Activated CD8-positive, alpha-beta memory T cell treated with anti-CD3 and anti-CD28 coated beads, Interleukin-2, amount 50 U/mL, for 4 hours (primary cell): ENCODE measurements at places on chromosomes 4 and X.

DNA sequence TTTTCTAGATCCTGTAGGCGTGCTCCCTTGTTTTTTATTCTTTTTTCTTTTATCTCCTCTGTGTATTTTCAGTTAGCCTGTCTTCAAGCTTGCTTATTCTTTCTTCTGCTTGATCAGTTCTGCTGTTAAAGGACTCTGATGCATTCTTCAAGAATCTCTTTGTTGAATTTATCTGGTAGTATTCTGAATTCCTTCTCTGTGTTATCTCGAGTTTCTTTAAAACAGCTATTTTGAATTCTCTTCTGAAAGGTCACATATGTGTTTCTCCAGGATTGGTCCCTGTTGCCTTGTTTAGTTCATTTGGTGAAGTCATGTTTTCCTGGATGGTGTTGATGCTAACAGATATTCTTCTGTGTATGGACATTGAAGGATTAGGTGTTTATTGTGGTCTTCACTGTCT lies 15.3 kb downstream of the RAB33B start:
- no peak for DNase-seq

- DNase-seq: no peak
These were observed 330.3 kb downstream of the PPP4R3C start for GRCh38 chrX:27132862-27133261.

DNA sequence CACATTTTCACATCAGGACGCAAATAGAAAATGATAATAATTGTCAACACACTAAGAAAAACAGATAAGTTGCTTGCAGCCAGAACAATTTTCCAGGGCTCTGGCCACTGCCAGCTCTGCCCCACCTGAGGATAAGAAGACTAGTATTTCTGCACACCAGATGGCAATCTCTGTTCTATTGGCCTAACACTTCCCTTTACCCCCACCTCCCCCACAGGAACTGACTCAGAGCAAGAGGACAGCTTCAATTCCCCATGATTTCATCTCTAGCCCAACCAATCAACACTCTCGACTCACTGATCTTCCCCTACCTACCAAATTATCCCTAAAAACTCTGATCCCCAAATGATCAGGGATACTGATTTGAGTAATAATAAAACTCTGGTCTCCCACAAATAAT lies 164.0 kb downstream of the SMARCA1 start:
- DNase-seq: no peak

DNA sequence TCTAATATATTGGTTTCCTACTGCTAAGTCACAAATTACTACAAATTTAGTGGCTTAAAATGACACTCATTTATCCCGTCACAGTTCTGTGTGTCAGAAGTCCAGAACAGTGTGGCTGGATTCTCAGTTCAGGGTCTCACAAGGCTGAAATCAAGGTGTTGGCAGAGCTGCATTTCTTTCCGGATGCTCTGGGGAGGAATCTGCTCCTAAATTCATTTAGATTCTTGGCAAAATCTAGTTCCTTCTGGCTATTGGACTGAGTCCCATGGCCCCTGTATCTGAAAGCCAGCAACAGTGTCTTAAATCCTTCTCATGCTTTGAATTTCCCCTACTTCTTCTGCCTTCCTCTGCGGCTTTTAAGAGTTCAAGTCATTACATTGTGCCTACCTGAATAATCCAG lies 103.1 kb upstream of the BMP3 start:
- DNase-seq: no peak

DNA sequence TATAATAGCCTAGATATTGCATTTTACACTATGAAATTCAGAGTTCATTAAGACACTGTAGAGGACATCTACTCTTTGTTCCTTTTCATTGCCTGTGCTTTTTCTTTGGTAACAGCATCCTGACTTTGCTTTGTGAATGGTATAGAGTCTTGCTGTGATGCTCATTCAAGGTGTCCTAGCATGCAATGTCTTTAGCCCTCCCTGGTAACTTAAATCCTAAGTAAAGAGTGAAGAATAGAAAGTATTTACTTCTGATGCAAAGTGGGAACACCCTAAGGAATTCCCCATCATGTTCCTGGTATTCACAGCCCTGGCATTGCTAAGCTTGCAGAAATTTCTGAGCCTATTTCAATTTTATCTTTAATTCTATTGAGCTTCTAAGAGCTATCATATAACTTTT lies 400.1 kb downstream of the FAT4 start:
- no peak for DNase-seq

DNA sequence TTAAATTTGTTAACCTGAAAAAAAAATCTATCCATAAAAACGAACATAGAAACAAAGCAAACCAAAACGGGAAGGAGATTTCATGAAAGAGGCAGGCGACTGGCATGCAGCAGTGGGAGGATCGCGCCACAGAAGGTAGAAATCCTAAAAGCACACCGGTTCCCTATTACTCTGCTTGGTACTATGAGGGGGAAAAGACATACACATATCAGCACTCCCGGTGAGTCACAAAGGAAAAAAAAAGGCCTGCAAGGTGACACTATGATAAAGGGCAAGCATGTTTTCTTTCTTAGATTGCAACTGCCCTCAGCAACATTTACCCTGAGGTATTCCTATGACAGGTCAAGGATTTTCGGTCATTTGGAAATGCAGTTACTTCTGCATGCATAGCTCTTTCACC lies 60.6 kb upstream of the NAP1L5 start:
- DNase-seq: no peak

DNA sequence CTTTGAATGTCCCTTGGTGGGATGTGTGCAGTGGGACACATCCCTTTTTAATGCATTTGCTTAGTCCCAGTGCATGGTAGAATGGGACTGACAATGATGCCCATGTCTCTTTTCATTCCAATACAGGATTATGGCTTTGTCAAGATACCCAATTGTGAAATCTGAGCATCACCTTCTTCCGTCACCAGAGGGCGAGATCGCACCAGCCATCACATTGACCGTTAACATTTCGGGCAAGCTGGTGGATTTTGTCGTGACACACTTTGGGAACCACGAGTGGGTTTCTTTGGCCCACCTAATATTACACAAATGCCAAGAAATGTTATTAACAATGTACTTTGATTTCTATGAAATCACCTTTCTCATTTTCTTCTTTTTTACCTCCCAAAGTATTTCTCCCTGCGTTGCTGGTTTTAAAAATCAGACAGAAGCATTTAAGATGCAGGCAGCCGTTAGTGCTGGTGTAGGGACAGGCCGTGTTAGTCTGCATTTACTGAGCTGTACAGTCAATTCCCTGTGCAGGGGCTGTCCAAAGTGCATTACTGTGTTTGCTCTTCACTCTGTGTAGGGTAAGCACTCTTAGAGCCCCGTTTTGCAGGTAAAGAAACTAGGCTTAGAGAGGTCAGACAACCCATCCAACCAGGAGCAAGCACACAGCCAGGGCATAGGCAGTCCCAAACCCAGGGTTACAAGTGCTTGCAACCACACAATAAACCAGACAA lies 46.5 kb downstream of the CWH43 start:
- no peak for DNase-seq

GRCh38 chr4:99878604-99879003 lies 15.6 kb downstream of the LAMTOR3 start:
- no peak for DNase-seq

- DNase-seq: no peak
These were observed 10.2 kb upstream of the N4BP2 start for GRCh38 chr4:40046311-40046980.

DNA sequence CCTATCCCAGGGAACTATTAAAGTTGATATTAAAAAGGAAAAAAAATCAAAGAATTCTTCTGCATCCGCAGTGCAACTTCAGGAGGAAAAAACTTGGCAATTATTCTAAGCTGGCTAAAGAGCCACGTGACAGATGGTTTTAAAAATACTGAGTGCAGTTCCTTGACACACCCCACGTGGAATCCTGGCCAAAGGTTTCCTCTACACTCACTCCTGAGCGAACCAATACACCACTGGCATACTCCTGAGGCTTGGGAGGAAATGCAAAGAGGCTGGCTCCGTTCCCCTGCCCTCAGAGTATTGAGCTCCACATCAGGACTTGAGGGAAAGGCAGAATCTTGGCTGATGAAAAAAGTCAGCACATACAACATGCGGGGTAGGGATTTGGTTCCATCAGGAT lies 133.8 kb upstream of the ATP6AP2 start:
- DNase-seq: no peak

GRCh38 chr4:109801895-109802319 lies at the start of gene CFI:
TSS of gene CFI (minus strand) at chr4:109801999. CDS start at chr4:109801971, 28 bp downstream.
- DNase-seq: no peak

DNA sequence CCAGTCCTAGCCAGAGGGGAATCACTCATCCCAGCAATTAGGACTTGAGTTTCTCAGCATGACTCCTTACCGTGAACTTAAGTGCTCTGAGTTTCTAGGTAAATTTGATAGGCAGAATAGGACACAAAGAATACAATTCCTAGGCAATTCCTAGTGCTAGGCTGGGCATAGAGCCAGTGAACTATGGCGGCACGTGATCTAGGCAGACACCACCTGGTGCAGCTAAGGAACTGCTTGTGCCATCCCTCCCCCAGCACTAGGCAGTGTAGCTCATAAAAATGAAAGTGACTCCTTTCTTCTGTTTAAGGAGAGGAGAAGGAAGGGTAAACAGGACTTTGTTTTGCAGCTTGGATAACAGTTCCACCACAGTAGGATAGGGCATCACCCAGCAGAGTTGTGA lies 736.3 kb upstream of the PCDH7 start:
- no peak for DNase-seq

DNA sequence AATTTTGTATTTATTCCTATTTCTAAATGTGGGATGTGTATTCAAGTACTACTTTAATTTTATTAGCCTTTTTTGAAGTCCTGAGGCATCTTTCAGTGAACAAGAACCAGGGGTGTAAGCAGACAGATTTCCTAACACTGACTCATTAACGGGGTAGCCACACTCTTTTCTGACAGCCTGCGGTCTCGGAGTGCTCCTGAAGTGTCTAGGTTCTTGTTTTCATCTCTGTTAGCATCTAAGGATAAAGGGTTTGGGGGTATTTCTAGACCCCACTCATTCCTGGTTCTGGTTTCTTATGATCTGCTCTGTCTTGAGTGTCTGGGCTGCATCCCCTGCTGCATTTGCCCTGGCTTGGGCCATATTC lies 71.9 kb downstream of the GC start:
- no peak for DNase-seq

DNA sequence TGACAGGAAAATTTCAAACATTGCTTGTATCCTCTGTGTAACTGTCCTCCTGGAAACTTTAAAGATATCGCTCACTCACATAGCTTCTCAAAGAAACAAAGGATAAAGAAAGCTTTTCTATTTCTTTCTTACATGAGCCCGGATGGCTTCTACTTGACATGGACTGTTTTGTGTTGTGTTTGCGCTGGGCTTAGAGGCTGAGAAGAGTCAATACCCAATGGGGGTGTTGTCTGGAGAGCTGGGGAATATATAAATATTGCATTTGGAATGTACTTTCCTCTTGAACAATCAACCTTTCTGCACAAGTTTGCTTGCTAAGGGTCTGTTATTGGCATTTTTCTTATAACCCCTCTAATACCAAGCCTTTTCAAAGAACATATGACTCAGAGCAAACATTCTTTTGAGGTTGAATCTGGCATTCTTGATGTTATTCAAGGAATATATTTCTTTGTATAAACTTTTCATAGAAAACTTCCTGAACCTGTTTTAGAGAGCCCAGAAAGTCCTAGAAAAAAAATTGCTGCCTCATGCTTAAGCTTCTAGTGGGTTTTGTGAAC lies 331.9 kb downstream of the PACRGL start:
- DNase-seq: no peak

GRCh38 chr4:162011089-162011488 lies 152.7 kb downstream of the FSTL5 start:
- no peak for DNase-seq

DNA sequence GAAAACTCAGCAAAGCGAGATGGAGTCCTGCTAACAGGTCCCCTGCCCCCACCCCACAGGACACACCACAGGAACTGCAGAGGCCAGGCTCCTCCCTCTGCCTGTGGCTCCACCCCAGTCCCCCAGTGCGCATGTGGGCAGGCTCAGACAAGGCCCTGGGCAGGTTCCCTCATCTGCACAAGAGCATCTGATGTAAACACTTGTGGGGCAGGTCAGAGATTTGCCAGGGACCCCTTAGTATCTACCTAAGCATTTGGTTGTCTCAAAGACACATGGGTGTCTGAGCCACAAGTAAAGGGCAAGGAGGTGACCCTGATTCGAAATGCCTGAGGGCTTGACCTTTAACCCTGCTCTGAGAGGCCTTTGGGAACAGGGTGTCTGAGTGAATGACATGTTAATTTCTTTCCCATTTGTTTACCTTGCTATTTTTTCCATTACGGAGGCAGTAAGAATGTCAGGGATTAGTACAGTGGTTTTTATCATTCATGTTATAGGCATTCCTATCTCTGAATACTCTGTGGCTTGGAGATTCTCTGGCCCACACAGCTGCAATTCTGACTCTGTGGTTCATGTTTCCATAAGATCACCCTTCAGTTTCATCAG lies 85.3 kb downstream of the ZNF518B start:
- no peak for DNase-seq
